ENCODE measurements at places on chromosomes 11 and 22. TPM values are rescaled to one million over a fixed set of nuclear protein-coding genes. Genes with fewer than 3 reads are reported as not detected.

Gene MAP6
- 1.8 TPM for total RNA-seq

Gene PARVA
- 25.9 TPM for total RNA-seq

Gene CDC42BPG
- total RNA-seq: 1.7 TPM

Gene PDGFB
- 4.3 TPM for total RNA-seq

Gene OOSP4B
- not detected for total RNA-seq

Gene OTOG
- not detected for total RNA-seq

Gene NUDT8
- 14.5 TPM for total RNA-seq

Gene C11orf86
- 97.2 TPM for total RNA-seq

Gene PHF21B
- 0.61 TPM for total RNA-seq

Gene OR5B21
- not detected for total RNA-seq

Gene APOL1
- 13.9 TPM for total RNA-seq

Gene CYP2D6
- 0.61 TPM for total RNA-seq

Gene FAM118A
- 8.6 TPM for total RNA-seq

Gene OR4A16
- total RNA-seq: not detected

Gene TRIM66
- total RNA-seq: 1.5 TPM

Gene HNRNPUL2
- total RNA-seq: 40.2 TPM

Gene CNTN5
- not detected for total RNA-seq

Gene MS4A7
- total RNA-seq: not detected

Gene APOL5
- not detected for total RNA-seq

Gene UPK3A
- not detected for total RNA-seq

Gene LARGE1
- 3.7 TPM for total RNA-seq

Gene MMP27
- total RNA-seq: not detected
